Regular cardiac myocyte (primary cell): ENCODE measurements at places on chromosomes 2 and 18. TPM values are rescaled to one million over a fixed set of nuclear protein-coding genes. Genes with fewer than 3 reads are reported as not detected.

C2orf80 gene
- not detected in 2 replicates for total RNA-seq

AGXT gene
- not detected in 2 replicates for total RNA-seq

HYCC2 gene
- 9.8 and 11.6 TPM in 2 replicates for total RNA-seq

LOXL3 gene
- total RNA-seq = 147 and 384 TPM in 2 replicates

WDSUB1 gene
- 4.4 and 11.3 TPM in 2 replicates for total RNA-seq

ONECUT2 gene
- under 0.01 TPM in 1 of 2 replicates, not detected in the other for total RNA-seq

RIT2 gene
- total RNA-seq = not detected in 2 replicates

PTH2R gene
- not detected in 2 replicates for total RNA-seq

ALLC gene
- total RNA-seq = under 0.01 TPM in 1 of 2 replicates, not detected in the other

PDIA6 gene
- 526 and 682 TPM in 2 replicates for total RNA-seq

TEX44 gene
- not detected in 2 replicates for total RNA-seq

UCN gene
- 0.38 and 1.1 TPM in 2 replicates for total RNA-seq

SCN9A gene
- 20.3 and 22.0 TPM in 2 replicates for total RNA-seq

EFEMP1 gene
- total RNA-seq = 616 and 2,583 TPM in 2 replicates

CNTNAP5 gene
- under 0.01 TPM in 2 replicates for total RNA-seq

RPE gene
- total RNA-seq = 122 and 151 TPM in 2 replicates

ITPRIPL1 gene
- total RNA-seq = 1.1 and 1.3 TPM in 2 replicates

MYL1 gene
- total RNA-seq = not detected in 2 replicates

KCNS3 gene
- total RNA-seq = 1.4 and 3.6 TPM in 2 replicates

TMEM169 gene
- total RNA-seq = 0.19 and 0.28 TPM in 2 replicates

SPR gene
- total RNA-seq = 30.5 and 40.0 TPM in 2 replicates

SETBP1 gene
- 1.3 and 2.0 TPM in 2 replicates for total RNA-seq

SP5 gene
- not detected in 2 replicates for total RNA-seq

KCNJ13 gene
- not detected in 2 replicates for total RNA-seq

RBM43 gene
- 2.7 and 6.2 TPM in 2 replicates for total RNA-seq

GALNT5 gene
- total RNA-seq = 87.6 and 183 TPM in 2 replicates

GPR39 gene
- total RNA-seq = 2.3 and 2.8 TPM in 2 replicates

STARD6 gene
- 0.28 TPM in 1 of 2 replicates, not detected in the other for total RNA-seq

CNDP2 gene
- 31.6 and 84.0 TPM in 2 replicates for total RNA-seq
